ENCODE measurements at places on chromosomes 5 and 9. TPM values are rescaled to one million over a fixed set of nuclear protein-coding genes. Genes with fewer than 3 reads are reported as not detected.

Gene IFNA2
- total RNA-seq, result not detected

Gene FIBCD1
- total RNA-seq, result not detected

Gene RALGDS
- total RNA-seq, result 103 TPM

Gene IL11RA
- 26.7 TPM for total RNA-seq

Gene HK3
- total RNA-seq, result not detected

Gene ZFAND5
- total RNA-seq, result 71.7 TPM

Gene TNFSF15
- 0.16 TPM for total RNA-seq

Gene PCDHB3
- not detected for total RNA-seq

Gene SLC6A7
- total RNA-seq, result not detected

Gene PTPRD
- not detected for total RNA-seq

Gene NSG2
- not detected for total RNA-seq

Gene SPACA9
- 2.6 TPM for total RNA-seq

Gene DBH
- not detected for total RNA-seq

Gene C5orf34
- total RNA-seq, result 9.8 TPM

Gene ROPN1L
- 1.1 TPM for total RNA-seq

Gene GAPT
- total RNA-seq, result not detected

Gene ELOVL7
- total RNA-seq, result 0.87 TPM

Gene SH2D3C
- 87.8 TPM for total RNA-seq

All from activated CD8-positive, alpha-beta memory T cell treated with anti-CD3 and anti-CD28 coated beads, Interleukin-2, amount 10 ng/mL, durations not matched to agents 7 days and 5 days (primary cell).